ENCODE measurements at places on chromosomes 4 and X.

DNA sequence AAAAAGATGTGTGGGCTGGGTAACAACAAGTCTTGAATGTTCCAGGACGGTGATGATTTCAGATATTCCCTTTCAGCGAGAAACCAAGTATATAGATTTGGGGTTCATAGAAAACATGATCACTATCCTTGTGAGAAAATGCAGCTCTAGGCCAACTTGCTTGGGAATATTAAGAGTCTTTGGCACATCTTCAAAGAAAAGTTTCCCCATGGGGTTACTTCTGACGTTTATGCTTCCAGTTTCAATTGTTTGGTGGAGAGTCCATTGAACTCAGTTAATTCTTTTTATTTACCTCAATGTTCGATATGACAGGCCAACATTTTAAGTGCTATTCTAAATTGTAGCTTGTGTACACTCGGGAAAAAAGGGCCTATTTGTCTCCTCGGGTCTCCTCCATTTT lies 126.7 kb downstream of the NHS start:
- DNase-seq, result no peak

GRCh38 chrX:151776181-151776731 lies 41.7 kb downstream of the CNGA2 start:
- no peak for DNase-seq

DNA sequence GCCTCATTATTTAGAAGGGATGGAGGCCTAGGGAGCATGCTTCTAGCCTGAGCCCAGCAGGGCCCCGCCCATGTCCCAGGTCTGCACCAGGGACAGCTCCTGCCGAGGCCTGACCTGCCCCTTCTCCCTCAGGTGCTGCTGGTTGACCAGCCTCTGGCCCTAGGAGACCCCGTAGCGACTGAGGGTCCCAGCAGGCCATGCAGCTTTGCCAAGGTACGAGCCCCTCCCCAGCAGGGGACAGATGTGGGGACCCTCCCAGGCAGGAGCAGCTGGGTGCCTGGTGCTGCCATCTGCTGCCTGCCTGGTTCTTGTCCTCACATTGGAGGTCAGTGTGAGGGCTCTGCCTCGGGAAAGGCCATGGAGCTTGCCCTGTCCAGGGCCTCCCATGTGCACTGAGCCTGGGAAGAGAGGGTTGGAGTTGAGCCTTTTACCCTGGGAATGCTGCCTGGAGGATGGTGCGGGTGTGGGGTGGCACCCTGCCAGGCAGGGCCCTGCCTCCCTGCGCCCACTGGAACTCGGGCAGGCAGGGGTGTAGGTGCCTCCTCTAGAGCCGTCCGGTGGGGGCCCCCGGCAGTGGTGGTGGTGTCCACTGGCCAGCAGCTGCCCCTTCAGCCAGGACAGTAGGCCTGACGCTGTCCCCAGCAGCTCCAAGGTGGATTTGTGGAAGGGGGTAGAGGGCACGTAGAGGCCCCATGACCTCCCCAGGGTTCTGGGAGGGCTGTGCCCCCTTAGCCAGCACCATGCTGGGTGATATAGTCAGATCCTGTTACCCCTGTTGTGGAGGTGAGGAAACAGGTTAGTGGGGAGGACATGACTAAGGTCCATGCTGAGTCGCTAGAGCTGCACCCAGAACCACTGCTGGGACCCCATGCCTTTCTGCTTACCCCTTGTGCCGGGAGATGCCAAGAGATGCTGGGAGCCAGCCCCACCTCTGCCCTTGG lies 2.2 kb upstream of the MSANTD1 start:
- no peak for DNase-seq

DNA sequence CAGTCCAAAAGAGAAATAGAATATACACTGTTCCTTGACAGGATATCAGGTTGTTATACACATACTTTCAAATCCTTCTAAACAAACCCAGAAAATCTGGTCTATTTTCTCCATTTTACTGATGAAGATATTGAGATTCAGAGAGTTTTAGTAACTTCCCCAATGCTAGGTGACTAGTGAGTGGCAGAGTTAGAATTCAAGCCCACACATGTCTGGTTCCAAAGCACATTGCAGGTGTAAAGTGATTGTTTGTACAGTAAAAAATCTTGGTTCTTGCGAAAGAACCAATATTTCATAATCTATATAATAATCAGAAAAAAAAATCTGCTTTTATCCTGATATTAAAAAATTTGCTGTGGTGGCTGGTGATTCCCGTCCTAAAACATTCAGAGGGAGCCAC lies 39.5 kb upstream of the EMCN start:
- DNase-seq, result no peak

GRCh38 chr4:121277194-121278105 lies 103.4 kb downstream of the QRFPR start:
- DNase-seq, result no peak

GRCh38 chr4:83150653-83151330 lies 36.3 kb upstream of the PLAC8 start:
- DNase-seq, result no peak

DNA sequence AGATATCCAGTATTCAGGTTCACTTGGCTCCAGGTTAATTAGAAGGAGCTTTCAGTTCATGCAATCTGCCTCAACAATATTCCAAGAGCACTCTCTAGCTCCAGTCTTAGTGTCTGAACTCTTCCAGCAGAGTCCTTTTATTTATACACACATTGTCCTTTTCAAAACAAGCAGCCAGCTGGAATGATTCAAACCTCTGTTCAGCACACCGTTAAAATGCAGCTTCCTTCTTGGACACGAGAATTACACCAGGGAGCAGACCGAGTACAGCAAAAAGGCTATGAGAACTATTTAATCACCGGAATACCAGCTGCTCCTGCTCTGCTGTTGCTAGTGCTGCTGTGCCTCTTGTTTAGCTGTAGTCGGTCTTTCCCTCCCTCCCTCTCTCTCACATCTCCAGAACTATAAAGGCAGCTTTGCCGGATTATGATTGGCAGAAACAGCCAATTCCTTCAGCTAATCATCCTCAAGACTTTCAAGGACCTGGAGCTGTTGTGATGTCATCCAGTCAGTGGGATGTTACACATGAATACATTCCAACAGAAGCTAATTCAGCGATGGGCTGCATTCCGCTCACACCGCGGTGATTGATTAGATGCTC lies at the start of gene NDST4:
TSS of gene NDST4 (minus strand) at position 115 of the 601 bp plus-strand sequence. CDS start 36,584 bp downstream, outside the sequence.
- DNase-seq, result no peak

DNA sequence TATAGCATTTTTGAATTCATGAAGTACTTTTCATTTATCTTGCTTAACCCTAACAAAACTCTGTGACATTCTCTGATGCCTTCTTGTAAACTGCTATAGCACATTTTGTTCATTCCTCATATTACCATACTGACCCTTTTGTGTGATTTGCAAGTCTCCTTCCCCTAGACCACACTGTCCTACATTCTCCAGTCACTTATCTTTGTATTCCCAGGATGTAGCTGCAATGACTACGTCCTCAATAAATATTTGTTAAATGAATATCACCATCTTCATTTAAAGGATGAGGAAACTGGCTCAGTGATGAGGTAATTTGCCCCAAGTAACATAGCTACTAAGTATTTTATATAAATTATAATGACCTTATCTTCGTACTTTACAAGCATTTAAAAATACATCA lies 11.9 kb downstream of the HUWE1 start:
- DNase-seq, result no peak

DNA sequence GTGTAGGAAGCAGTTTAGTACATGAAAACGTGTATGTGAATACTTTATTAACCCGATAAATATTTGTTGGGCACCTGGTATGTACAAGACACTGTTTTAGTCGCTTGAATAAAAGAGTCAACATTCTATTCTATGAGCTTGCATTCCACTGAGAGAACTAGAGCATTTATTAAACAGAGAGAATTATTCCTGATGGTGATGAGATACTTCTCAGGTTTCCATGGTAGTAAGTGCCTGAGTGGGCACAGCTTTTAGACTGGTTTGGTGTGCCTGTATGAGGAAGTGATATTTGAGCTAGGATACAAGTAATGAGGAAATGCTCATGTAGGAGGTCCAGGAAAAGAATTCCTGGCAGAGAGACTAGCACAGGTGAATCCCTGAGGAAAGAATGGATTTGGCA lies 94.2 kb downstream of the ATP10D start:
- no peak for DNase-seq

DNA sequence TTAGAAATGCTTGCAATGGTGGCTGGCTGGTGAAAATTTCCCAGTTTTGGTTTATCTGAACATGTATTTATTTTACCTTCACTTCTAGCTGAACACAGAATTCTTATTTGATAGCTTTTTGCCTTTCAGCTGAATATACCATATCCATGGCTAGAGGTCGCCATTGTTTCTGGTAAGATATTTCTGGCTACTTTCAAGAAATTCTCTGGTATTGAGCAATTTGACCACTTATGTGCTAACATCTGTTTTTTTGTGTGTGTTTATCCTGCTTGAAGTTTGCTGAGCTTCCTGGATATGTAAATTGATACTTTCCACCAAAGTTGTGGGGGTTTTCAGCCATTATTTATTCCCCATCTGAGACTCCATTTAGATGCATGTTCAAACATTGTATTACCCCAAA lies 75.4 kb downstream of the FBXW7 start:
- DNase-seq, result no peak

DNA sequence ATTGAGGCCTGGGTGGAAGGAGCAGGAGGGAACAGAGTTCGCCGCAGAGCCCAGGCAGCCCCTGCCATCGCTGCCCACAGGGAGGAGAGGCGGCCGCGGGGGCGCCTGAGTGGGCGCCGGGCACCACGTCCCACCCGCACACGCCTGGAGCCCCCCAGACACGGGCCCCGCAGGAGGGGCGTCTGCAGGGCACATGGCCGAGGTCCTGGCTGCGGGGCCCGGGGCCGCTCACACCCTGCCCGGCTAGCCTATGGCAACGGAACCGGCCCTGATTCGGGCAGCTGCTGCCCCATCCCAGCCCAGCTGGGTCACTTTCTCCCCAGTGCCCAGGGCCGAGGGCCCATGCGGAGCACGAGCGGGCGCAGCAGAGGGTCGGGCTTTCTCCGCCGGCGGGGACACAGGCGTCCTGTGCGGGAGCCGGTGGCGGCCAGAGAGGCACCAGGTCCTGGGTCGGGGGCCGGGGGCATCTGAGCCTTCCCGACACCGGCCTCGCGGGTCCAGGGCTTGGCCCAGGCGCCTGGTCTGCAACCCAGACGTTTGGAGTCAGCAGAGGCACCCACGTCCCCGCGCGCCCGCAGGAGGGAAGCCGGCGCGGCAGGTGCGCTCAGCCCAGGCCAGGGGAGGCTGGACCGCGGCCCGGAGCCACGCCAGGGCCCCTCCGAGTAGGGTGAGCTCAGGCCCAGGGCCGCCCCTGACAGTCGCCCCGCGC lies 91.2 kb downstream of the FAM53A start:
- DNase-seq, result no peak

Data from epithelial cell of prostate (primary cell).